Omental fat pad (tissue), 4 donors: ENCODE measurements at places on chromosomes 6 and 20.

DNA sequence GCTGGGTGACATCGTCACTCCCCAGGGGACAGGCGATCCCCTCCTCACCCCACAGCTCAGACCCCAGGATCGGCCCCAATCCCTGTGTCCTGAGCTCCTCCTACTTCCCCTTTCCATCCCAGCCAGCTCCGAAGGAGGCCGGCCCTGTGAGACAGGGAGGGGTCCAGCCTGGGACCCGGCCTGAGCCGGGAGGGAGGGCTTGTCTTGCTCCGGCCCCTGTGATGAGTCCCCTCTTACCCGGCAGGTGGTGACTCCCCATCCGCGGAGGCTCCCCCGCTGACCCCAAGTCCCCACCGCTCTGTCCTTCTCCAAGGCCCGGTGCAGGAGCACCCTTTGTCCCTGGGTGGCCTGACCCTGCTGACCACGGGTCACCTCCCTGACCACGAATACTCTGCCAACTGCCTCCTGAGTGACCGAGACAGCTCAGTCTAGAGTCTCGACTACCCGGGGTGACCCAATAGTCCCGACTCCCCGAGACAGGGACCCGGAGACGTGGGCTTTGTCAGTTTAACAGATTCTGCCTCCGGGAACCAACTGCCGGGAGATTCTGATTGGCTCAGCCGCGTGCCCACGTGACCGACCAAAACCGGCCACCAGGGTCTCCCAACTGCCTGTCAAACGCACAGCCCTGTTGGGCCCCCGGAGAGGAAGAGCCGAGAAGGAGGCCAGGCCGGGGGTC is 187.4 kb upstream of the PROKR2 start:
- no peak for DNase-seq

DNA sequence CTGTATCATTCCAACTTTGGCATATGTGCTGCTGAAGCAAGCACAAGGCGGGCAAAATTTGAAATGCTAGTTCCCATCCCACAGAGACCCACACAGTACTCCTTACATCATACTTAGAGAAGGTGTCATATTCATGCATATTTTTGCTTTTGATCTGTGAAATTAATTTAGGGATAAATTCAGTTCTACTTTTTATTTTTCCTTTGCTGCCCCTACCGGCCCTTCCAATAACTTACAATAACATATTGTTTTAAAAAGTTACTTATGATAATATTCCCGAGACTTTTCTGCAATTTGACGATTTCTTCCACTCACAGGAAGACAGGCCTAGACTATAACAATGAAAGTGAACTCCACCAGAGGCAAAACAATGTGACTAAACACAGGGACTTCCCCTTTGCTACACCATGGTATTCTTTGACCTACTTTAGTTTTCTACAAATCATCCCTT is 35.0 kb downstream of the SESN1 start:
- no peak for DNase-seq

DNA sequence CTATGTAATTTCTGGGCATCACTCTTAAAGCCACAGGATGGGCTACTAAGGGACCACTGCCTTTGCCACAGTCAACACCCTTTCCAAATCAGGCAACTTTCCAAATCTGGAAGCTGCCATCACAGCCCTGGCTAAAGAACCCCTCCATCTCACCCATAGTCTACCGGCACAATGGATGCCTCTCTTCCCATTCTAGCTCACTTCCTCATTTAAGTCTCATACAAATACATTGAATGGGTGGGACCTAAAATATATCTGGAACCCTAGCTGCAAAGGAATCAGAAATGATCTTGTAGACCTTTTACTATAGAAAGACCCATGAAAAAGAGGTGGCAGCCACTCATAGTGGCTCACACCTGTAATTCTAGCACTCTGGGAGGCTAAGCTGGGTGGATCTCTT is 3.3 kb upstream of the TREML4 start:
- DNase-seq: no peak

GRCh38 chr20:25320035-25320800 is 70.4 kb downstream of the ABHD12 start:
- DNase-seq: peak; percentile 19

- DNase-seq: no peak
Observed at GRCh38 chr20:18077157-18077556, 19.4 kb upstream of the OVOL2 start.

DNA sequence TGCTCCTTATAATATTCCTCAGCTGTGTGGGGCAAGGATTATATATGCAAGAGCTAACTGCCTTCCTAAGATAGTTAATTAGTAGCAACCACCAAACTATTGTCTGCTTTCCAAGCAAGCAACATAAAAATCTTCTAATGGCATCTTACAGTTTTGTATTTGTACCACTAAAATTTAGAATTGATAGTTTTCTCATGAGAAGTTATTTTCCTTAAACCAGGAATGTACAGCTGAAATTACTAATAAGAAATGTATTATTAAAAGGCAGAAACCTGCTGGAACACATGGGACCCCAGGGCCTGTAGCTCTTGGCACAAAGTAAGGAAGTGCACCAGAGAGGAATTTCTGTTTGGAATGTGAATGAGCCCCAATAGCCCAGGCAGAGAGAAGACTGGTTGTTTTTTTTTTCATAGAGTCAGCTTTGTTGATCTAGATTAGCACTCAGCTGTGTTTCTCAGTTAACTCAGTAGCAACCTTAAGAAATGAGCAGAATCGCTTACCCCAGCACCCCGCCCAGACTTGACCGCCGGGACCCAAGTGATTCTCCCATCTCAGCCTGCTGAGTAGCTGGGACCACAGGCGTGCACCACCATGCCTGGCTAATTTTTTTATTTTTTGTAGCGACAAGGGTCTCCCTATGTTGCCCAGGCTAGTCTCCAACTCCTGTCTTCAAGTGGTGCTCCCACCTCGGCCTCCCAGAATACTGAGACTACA is 2.6 kb downstream of the MGME1 start:
- DNase-seq: no peak

DNA sequence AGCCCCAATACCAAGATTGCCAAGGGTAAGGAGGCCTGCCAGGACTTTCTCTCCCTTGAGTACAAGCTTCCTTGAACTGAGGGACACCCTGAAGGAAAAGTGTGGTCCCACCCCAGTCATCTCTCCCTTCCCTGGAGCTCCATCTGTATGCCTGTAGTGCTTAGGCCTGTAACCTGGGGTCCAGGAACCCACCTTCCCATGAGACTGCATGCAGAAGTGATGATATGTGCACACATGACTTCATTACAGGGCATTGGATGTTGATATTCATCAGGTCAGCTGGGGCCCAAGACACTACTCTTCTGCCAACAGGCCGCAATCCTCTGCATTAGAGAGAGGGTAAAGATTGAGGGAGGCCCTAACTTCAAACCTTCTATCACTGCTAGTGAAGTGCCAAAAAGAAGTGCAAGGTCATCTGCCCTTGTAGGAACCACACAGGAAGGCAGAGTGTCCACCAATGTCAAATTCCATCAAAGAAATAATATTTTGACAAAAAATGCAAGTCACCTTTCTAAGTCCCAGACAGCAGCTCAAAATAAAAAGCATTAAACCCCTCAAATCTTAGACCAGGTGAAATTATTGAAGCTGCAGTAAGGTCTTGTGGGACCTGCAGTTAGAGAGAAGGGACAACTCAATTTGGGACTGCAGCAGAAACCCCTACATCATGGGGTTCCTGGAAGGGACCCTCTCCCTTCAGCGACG is 5.1 kb downstream of the HLA-F start:
- DNase-seq: no peak

DNA sequence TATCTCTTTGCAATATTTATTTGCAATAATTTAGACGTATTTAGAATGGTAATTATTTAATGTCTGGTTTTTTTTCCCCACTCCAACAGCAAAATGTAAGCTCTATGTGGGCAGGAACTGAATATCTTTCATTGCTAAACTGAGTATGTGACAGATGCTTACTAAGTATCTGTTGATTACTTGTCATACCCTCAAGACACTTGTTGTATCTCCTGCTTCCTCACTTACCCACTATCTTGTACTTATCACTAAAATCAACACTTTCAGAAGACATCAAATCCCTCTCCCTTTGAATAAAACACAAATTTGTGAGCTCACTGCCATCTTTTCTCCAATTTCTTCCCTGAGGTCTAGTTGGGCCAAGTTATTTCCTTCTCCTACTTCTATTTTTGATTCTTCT is 30.3 kb downstream of the PPIL4 start:
- no peak for DNase-seq

- DNase-seq: no peak
Observed at GRCh38 chr6:1553562-1554083, 56.1 kb upstream of the FOXC1 start.

DNA sequence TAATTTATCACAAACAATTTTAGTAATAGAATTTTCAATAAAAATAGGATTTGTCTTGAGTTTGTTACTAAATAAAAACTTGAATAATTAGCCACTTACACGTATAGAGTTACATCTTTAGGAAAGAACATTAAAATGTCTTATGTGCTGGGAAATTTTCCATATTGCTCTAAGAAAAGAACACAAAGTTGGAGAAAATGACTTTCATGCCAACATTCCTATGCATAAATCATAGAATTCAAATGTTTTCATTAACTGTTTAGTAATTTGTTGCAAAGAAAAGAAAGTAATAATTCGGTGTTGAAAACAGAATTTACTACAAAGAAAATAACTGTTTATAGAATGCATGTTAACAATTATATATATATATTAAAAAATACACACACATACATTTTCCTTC is 4.7 kb upstream of the TBC1D32 start:
- DNase-seq: no peak

DNA sequence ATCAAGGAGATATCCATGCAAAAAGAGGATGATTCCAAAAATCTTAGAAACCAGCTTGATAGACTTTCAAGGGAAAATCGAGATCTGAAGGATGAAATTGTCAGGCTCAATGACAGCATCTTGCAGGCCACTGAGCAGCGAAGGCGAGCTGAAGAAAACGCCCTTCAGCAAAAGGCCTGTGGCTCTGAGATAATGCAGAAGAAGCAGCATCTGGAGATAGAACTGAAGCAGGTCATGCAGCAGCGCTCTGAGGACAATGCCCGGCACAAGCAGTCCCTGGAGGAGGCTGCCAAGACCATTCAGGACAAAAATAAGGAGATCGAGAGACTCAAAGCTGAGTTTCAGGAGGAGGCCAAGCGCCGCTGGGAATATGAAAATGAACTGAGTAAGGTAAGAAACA is 10.1 kb upstream of the SNRNP48 start:
- DNase-seq: no peak

GRCh38 chr6:149452037-149452939 is 32.5 kb downstream of the ZC3H12D start:
- DNase-seq: no peak

- DNase-seq: no peak
Observed at GRCh38 chr6:44456070-44456965, 68.8 kb downstream of the CDC5L start.

DNA sequence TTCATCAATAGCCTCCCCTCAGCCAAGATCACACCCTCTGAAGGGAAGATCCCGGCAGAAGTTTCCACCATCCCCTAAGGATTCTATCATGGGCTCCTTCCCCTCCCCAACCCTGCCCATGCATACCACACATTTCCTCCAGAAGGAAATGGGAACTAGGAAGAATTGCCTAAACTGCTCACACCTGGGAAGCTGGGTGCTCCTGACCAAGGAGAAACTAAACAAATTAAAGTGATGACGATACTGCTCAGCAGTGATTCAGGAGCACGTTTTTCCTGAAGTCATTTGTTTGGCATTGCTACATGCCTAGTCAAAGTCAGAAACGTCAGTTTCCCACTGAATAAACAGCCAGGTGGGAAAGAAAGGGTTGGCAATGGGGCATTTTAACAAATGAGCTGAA is 136.1 kb upstream of the CDYL start:
- no peak for DNase-seq

DNA sequence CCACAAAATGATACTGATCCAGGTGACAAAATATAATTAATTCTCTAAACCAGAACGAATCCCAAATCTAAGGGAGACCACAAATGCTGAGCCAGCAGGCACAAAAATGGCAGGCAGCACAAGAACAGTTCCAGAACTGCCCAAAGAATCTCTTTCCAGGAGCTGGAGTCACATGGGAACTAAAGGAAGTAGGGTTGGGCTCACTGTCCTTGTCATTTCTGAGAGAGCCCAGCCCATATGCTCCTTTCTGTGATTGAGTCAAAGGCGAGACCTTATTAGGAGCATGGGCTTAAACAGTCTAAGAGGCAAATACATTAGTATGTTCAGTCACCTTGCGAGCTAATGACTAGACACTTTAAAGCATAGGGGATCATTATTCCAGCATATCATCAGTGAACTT is 327.6 kb upstream of the ARID1B start:
- DNase-seq: no peak

GRCh38 chr6:119301429-119301828 is 48.1 kb downstream of the MAN1A1 start:
- DNase-seq: no peak

- DNase-seq: no peak
Observed at GRCh38 chr6:4592026-4592425, 184.2 kb upstream of the CDYL start.

DNA sequence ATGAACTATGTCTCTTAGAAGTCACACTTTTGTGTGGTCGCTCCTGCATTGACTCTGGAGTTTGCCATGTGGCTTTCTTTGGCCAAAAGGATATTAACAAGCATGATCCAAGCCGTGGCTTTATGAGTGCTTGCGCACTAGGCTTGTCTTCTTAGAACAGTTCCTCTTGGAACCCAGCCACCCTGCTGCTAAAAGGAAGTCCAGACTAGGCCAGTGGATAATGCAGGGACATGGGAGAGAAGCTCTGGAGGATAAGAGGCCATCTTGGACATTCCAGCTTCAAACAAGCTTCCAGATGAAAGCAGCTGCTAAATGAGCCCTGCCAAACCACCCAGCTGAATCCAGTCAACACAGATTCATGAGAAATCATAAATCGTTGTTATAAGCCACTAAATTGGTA is 346.4 kb downstream of the CDC5L start:
- DNase-seq: no peak

DNA sequence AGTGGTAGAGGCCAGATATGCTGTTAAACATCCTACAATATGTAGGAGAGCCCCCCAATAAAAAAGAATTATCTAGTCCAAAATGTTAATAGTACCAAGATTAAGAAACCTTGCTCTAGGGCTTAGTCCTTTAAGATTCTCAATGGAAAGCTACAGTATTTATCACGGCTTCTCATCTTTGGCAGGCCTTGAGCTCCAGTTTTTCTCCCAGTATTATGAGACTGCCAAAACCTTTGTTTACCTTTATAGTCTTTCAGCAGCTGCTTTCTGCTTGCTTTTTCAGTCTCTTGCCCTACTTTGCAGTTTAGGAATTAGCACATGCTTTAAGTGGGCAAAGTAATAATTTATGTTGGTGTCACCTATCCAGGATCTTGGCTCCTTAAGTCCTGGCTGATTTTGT is 59.7 kb downstream of the NHLRC1 start:
- no peak for DNase-seq

DNA sequence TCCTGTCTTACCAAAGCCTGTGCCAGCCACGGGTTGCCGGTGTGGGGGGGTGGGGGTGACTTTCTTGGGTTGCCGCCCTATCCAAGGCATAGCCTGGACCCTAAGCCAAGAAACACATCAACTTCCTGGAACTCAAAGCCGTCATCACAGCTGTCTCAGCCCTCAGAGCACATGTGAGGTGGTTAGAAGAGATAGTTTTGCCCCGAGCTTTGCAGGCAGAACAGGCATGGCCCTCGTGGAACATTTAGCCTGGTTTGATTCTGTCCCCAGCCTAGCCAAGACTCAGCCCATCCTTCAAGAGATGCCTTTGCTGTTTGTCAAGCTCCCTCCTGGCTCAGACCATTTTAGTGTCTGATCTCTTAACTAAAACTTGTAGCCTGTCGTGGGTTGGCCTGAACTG is 64.9 kb downstream of the RREB1 start:
- no peak for DNase-seq
